Stimulated activated CD4-positive, alpha-beta T cell treated with anti-CD3 and anti-CD28 coated beads, Interleukin-4, amount 100 ng/mL, for 4 hours (primary cell): ENCODE measurements at places on chromosomes 5 and 9.
A peak's percentile ranks its signal among the peaks of the same experiment; 100 is the strongest.

GRCh38 chr5:73663860-73664240 is 37.9 kb downstream of the ARHGEF28 start:
- DNase-seq: no peak

GRCh38 chr5:113227798-113228197 is 207.0 kb downstream of the TSSK1B start:
- DNase-seq: no peak

- no peak for DNase-seq
Measured at GRCh38 chr5:86869268-86869667, 251.5 kb downstream of the COX7C start.

GRCh38 chr5:179732918-179733771 is 523 bp downstream of the MAML1 start:
- DNase-seq: peak; percentile 25

DNA sequence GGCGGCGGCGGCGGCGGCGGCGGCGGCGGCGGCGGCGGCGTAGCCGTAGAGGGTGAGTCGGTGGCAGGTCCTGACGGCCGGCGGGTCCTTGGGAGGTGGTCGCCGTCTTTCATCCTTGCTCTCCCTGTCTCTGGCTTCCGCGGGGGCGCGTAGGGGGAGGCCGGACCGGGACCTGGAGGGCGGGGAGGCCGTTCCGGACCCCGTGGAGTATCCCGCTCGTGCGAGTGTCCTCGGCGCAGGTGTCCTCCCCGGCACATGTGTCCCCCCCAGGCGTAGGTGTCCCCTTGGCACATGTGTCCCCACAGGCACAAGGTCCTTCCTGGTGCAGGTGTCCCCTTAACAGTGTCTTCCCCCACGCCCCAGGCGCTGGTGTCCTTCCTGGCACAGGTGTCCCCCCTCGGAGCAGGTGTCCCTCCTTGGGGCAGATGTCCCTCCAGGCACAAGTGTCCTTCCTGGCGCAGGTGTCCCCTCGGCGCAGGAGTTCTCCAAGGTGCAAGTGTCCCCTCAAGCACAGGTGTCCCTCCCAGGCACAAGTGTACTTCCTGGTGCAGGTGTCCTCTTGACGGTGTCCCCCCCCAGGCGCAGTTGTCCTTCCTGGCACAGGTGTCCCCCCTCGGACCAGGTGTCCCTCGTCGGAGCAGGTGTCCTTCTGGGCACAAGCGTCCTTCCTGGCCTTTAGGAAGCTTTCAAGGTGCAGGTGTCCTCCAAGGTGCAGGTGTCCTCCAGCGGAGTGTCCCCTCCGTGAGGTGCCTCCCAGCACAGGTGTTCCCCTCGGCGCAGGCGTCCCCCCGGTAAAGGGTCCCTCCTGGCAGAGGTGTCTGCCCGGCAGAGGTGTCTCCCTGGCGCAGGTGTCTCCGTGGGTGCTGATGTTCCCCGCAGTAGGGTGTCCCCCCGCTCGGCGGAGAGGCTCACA is 519 bp downstream of the EXOC3 start:
- no peak for DNase-seq

- DNase-seq: no peak
Measured at GRCh38 chr5:167694325-167695147, 596.9 kb upstream of the WWC1 start.

- DNase-seq: no peak
Measured at GRCh38 chr5:52783226-52783959, 4.3 kb upstream of the ITGA1 start.

- no peak for DNase-seq
Measured at GRCh38 chr9:21991072-21991959, 2.9 kb downstream of the CDKN2A start.

DNA sequence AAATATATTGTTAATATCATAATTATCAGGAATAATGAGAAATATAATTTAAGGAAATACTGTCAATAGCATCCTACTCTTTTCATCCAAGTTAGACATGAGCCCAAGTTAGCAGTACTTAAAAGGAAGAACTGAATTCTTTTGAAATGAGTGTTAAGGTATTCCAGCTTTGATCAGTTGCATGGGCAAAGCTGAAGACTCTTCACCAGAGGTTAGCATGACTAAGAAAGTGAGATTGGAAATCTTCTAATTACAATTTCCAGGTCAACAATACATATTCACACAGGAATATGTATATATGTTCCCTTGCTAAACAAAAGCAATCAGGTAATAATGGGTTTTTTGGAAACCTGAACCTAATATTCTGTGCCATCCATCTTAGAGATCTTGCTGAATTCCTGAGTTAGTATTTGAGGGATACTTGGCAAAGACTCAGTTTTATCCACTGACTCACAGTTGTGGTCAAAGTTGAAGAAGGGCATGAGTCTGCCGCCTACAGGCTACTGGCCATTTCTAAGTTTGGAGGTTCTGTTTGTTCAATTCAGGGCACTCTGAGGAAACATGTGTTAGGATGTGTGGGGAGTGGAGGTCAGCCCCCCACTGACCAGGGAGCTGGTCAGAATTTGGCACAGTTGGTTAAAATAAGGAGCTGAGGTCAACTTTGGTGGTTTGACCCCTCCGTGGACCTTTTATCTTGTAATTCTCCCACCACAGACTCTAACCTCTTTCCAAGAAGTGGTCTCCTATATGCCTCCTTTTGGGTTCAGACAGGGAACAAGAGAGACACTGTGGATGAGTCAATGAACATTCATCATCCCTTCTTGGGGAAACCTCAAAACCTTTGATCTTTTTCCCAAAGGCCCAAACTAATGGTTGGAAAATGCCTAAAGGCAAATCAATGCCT is 118.3 kb downstream of the PIK3R1 start:
- no peak for DNase-seq

GRCh38 chr9:137435381-137435891 is 5.7 kb downstream of the ENTPD8 start:
- DNase-seq: no peak

GRCh38 chr9:123871781-123872180 is 58.1 kb downstream of the DENND1A start:
- no peak for DNase-seq

- DNase-seq: no peak
Measured at GRCh38 chr5:98742396-98743073, 30.9 kb upstream of the RGMB start.

- DNase-seq: no peak
Measured at GRCh38 chr9:27329291-27329690, 32.3 kb upstream of the EQTN start.

GRCh38 chr5:1026700-1027621 is 18.4 kb downstream of the NKD2 start:
- no peak for DNase-seq

GRCh38 chr5:175707751-175708375 is 50.0 kb downstream of the HRH2 start:
- DNase-seq: no peak

- no peak for DNase-seq
Measured at GRCh38 chr5:130893006-130893405, 272.1 kb downstream of the HINT1 start.

GRCh38 chr5:123033157-123033671 is 3.3 kb downstream of the PPIC start:
- DNase-seq: no peak

- no peak for DNase-seq
Measured at GRCh38 chr9:38207247-38207778, 138.3 kb upstream of the SHB start.
